Sigmoid colon (tissue), 7 donors: ENCODE measurements at places on chromosomes 6 and 20. TPM values are rescaled to one million over a fixed set of nuclear protein-coding genes. Genes with fewer than 3 reads are reported as not detected.

GPR63 gene
- polyA plus RNA-seq: under 0.01 TPM

TRERF1 gene
- polyA plus RNA-seq: 1.2 TPM

SPATS1 gene
- not detected for polyA plus RNA-seq

DDO gene
- polyA plus RNA-seq: 2.4 TPM
